ENCODE measurements at places on chromosomes 6 and 20. TPM values are rescaled to one million over a fixed set of nuclear protein-coding genes. Genes with fewer than 3 reads are reported as not detected.

GRCh38 chr20:8647961-8648441 lies 420.9 kb upstream of the PLCB4 start:
- DNase-seq, result peak; percentile 53

- no peak for DNase-seq
Observed at GRCh38 chr6:135438907-135439535, 58.5 kb downstream of the AHI1 start.

DNA sequence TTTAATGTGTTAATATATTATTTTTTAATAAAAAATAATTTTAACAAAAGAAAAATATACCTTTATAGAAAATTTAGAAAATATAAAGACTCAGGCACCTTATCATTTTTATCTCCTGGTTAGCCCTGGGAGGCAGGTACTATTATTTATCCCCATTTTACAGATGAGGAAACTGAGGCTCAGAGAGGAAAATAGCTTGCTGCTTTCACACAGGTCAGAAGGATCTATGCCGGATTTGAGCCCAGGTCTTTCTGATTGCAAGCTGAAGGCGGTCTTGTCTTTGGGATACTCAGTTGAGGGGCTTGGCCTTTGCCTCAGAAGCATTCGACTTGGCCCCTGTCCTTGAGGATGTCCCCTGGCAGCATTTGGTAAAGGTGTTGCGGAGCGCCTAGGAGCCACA lies 11.5 kb upstream of the OSER1 start:
- DNase-seq, result no peak

GRCh38 chr6:147119310-147119709 lies 84.9 kb upstream of the STXBP5 start:
- no peak for DNase-seq

GRCh38 chr6:4340544-4340943 lies 205.2 kb upstream of the ECI2 start:
- no peak for DNase-seq

GRCh38 chr6:167141667-167142432 lies 15.9 kb downstream of the GPR31 start:
- peak; percentile 68 for DNase-seq

DNA sequence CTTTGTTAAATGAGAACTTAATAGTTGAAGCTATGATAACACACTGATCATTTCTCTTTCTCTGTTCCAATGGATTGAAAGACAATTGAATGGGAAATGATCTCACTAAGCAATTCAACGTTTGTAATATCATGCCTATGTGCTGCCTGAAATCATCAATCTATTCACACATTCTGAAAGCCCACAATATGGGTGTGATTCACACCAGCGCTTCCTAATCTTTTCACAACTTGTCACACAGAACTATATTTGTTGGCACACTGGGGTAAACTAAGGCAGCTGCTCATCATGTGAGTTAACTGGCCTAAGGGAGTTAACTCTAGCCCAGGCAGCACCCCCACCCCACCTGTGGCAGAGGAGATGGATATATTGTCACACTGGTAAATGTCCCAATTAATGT lies 37.1 kb upstream of the UTRN start:
- no peak for DNase-seq

- DNase-seq, result no peak
Observed at GRCh38 chr6:118876198-118876597, 17.8 kb upstream of the ASF1A start.

DNA sequence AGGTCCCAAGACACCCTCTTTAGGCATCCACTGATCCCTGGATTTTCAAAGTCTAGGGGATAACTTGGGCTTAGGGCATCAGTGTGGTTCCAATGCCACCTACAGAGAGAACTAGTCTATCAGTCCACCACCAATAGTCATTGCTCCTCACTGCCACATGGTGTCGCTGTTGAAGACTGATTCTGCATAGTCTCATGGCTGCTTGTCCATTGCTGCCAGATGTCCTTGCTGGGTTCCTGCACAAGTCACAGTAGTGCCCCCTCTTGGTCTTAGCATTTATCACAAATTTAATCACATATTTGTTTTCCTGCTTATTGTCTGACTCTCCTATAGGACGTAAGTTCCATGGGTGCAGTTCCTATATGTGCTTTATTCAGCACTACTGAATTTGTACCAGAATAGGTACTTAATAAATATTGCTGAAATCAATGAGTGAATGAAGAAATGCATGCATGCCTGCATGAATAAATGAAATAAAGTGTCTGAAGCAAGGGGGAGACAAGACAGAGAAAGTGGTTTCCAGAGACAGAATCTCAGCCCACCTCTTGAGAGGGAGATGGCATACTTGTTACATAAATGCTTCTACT lies 45.9 kb upstream of the RALY start:
- DNase-seq, result no peak

DNA sequence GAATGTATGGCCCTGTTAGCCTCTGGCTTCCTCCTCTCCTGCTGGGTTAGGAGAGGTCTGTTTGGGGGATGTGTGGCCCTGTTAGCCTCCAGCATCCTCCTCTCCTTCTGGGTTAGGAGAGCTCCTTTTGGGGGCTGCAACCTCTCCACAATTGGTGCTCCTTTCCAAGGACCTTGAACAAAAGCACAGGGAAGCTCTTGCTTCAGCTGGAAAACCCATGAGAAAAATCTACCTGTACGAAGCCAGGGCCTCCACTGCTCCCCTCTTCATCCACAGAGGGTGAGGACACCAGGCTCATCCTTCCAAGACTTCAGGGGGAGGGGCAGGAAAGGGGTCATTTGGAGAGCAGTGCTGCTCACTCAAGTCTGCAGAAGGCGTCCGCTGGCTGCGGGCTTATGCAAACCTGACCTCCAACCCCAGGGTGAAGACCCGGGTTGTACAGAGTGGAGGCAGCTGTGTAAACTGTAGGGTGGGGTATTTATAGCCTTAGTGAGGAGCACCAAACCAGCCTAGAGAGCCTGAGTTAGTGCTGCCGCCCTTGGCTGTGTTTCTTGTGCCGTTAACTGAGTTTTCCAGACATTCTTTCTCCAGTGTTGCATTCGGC lies 62.1 kb downstream of the SLC24A3 start:
- no peak for DNase-seq

- DNase-seq, result no peak
Observed at GRCh38 chr6:165231581-165232561, 77.5 kb downstream of the C6orf118 start.

GRCh38 chr6:156181506-156181905 lies 595.7 kb upstream of the ARID1B start:
- DNase-seq, result no peak

Gene SLC32A1
- total RNA-seq, result not detected

Gene WFDC12
- not detected for total RNA-seq

Gene NR2E1
- total RNA-seq, result not detected

Gene DTNBP1
- total RNA-seq, result 24.9 TPM

Gene POPDC3
- total RNA-seq, result 48.2 TPM

Gene GNRH2
- not detected for total RNA-seq

Gene PBOV1
- not detected for total RNA-seq

All from right cardiac atrium (tissue), 5 donors.